Peyer's patch (tissue), 4 donors: ENCODE measurements at places on chromosomes 11 and 22.

DNA sequence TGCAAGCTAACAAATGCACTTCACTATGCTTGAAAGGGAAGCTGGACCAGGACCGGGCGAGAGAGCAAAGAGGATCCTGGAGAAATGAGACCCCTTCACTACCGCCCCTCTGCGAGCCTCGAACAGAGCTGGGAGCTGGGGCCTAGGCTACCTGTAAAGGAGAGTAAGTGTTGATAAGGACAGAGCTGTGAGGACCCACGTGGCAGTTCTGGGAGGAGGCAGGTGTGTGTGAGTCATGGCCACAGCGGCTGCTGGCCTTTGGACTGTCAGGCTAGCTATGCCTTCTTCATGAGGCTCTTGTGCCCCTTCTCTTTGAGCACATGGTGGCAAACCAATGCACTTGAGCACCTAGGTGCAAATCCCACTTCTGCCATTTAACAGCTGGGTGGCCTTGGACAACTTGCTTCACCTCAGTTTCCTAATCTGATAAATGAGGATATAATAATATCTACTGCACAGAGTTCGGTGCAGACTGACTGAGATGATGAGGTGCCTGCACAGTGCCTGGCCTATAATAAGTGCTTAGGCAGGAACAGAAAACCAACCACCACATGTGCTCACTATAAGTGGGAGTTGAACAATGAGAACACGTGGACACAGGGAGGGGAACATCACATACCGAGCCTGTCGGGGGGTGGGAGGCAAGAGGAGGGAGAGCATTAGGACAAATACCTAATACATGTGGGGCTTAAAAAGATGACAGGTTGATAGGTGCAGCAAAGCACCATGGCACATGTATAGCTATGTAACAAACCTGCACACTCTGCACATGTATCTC, 35.3 kb upstream of the KCNJ11 start:
- peak; percentile 85 for DNase-seq

GRCh38 chr22:29342177-29342576, 26.7 kb upstream of the RASL10A start:
- no peak for DNase-seq

DNA sequence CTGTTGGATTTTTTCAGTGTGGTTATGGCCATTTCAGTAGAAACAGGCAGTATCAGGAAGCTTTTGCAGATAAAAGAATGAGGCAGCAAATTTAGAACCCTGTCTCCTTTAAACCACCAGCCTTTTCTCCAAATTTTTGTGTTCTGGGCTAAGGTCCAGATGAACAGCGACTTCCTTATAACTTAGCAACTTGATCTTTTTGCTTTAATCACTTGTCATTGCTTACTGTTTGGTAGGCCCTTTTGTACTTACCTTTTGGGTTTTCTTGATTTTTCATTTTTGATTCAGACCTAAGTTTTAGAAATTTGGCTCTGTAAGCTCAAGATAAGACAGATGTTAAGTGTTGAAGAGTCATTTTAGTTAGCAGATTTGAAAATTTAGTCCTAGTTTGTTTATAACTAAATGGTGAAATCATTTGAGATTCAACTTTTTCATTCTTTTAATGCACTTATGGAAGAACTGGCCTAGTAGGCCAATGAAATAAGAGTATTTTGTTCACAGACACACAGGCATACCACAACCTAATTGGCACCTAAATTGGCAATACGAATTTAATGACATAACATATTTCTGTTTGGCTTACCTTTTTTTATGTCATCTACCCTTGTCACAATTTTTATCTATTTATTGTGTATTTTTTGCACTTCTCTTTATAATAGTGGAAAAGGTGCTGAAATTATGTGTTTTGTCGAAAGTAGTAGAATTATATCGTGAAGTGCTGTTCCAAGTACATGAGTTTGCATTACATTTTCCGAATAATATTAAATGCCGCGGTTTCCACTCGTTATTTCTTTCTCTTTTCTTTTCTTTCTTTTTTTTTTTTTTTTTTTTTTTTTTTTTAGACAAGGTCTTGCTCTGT, 2.1 kb downstream of the RTN3 start:
- no peak for DNase-seq

- no peak for DNase-seq
These were observed 336.8 kb upstream of the NCAM1 start for GRCh38 chr11:112624431-112624830.

- DNase-seq: no peak
These were observed 506.3 kb upstream of the LUZP2 start for GRCh38 chr11:23990346-23991164.

- DNase-seq: no peak
These were observed 13.9 kb upstream of the TH start for GRCh38 chr11:2185324-2186085.

- no peak for DNase-seq
These were observed 131.7 kb downstream of the MICAL2 start for GRCh38 chr11:12241971-12242672.

DNA sequence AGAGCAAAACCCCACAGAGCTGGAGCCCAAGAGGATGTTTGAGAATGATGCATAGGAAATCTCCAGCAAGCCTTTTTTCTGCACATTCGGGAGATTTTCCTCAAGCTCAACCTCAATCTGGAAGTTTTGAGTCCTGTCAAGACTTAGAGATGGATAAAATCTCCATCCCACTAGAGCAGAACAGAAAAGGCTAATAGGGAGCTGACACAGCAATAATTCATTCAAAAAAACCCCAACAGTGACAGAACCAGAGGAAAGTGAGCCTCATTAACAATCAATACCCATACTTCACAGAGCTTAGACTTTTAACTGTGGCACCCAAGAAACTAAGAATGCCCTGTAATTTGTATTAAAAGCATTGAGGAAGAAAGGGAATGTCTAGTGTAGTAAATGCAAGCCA, 115.9 kb upstream of the BDNF start:
- DNase-seq: no peak

DNA sequence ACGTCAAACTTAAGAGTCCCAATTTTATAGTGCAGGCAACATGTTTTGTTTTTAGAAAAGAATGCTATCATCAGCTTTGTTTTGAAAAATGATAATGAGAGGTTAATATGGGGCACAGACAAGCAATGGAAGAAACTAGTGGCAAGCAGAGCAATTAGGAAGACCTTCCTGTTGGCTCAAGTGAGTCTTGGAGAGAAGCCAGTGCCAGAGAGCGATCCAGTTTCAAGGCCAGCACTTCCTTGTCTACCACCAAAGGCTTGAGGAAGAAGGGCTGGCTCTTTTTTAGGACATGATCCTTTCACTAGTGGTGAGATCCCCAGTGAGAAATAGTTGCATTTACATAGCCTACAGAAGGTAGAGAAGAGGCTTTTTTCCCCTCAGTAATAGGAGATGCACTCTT, 1340.7 kb downstream of the LRRC4C start:
- no peak for DNase-seq

DNA sequence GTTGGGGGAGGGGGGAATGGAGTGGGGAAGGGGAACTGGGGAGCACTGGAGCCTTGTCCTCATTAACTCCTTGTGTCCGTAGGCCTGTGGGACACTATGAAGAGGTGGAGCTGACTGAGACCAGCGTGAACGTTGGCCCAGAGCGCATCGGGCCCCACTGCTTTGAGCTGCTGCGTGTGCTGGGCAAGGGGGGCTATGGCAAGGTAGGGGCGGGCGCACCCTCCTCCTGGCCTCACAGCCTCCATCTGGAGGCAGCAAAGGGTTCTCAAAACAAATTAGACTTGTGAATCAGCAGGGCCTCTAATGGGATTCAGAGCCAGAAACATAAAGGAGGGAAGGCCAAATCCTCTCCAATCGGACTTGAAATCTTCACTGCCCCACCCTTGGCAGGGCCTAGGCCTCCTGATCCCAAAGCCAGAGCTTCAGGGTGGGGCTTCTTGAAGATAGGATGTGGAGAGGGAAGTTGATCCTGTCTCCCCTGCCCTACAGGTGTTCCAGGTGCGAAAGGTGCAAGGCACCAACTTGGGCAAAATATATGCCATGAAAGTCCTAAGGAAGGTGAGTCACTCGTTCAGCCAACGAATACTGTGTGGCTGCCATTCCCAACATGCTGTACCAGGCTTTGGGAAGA, 859 bp downstream of the RPS6KB2 start:
- no peak for DNase-seq

- DNase-seq: no peak
These were observed 6.9 kb upstream of the LRRC32 start for GRCh38 chr11:76677458-76677765.
